ENCODE measurements at places on chromosomes 2 and 18. TPM values are rescaled to one million over a fixed set of nuclear protein-coding genes. Genes with fewer than 3 reads are reported as not detected.

DNA sequence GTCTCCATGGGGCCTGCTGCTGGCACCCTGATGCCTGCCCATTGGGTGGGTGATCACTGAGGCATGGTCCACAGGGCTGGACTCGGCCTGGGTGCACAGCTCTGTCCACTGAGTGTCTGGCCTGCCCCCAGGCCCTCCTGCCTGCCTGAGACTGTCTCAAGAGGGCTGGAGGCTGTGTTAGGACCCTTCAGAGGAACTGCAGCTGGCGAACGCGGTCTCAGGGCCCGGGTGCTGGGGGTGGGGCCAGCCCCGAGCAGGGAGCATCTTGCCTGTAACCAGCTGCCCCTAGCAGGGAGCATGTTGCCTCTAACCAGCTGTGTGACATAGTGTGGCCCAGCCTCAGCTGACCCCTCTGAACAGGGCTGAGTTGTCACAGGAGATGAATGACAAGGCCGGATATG, 50.0 kb downstream of the TWIST2 start:
- no peak for DNase-seq

GRCh38 chr2:44707945-44708660, 233.4 kb upstream of the SIX3 start:
- DNase-seq = no peak

DNA sequence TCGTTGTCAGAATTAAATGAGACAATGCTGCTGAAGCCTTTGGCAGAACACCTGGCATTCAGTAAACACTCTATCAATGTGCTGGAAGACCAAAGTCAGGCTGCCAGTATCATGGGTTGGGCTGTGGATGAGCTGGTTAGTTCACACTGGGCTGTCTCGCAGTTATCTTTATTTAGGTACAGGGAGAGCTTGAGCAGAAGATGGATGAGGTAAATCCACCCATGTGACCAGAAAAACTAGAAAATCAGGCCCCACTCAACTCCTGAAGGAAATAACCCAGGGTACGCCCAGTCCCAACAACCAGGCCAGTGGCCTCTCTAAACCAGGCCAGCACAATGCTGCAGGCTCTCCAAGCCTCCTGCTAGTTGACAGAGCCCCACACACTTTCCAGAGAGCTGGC, 330.3 kb downstream of the TNS1 start:
- DNase-seq = no peak

GRCh38 chr2:68743531-68743930, 8.9 kb downstream of the ARHGAP25 start:
- DNase-seq = no peak

GRCh38 chr2:199543606-199544172, 86.0 kb upstream of the SATB2 start:
- no peak for DNase-seq

- DNase-seq = no peak
Measured at GRCh38 chr2:96404446-96405373, 69.1 kb downstream of the NCAPH start.

DNA sequence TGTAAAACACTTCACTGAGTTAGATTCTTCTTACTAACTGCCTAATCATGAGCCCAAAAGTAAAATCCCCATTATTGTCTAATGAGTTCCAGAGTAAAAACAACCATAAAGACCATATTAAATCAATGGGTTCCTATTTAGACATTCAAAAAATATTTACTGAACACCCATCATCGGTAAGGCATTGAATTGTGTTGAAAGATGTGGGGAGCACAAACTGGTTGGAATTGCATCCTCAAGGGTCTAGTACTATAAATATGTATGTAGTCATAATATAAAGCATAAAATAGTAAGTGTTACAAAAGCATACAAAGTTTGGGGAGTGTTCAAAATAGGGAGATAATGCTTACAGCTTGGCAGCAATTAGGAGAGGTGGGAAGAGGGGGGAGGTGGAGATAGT, 3.0 kb upstream of the MARCHF4 start:
- DNase-seq = no peak

DNA sequence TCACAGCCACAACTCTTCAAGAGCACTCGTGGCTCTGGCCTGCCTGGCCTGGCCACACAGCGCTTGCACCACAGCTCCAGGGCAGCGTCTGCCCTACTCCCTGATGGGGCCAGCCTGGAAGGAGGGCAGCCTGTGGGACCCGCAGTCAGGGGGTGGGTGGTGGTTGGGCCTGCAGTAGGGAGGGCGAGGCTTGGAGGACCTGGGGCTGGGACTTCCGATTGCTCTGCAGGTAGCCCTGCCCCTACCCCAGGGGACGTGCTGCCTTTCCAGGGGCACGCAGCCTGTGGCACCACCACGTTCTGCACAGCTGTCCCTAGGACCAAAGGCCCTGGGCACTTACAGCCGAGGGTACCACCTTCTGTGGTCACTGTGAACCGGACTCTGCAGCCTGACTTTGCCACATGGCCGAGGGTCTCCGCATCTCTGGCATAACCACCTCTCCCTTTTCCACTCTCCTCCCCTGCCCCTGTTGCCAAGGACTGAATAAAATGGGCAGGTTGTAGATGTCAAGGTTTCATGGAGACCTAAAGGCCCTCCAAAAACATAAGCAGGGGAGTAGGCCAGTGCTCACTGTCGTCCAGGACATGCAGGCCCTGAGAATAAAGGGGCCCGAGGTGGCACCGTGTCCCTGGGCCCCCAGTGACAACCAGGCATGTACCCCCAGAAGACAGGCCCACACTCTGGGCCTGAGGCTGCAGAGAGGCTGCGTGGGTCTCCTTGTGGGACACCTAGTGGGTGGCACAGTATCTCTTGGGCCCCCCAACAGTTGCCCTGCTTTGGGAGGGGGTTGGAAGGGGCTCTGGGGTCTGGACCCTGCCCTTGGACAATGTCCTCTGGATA, 87.3 kb downstream of the INHBB start:
- DNase-seq = no peak

The PRKRA gene
- polyA plus RNA-seq = 91.7 TPM

The ASPRV1 gene
- 4.7 TPM for polyA plus RNA-seq

The CLASP1 gene
- 54.6 TPM for polyA plus RNA-seq

The IL36G gene
- polyA plus RNA-seq = 0.67 TPM

The STPG4 gene
- polyA plus RNA-seq = 0.12 TPM
